ENCODE measurements at places on chromosomes 12 and 14.

- no peak for DNase-seq
Observed at GRCh38 chr12:113891739-113892520, 74.2 kb downstream of the RBM19 start.

DNA sequence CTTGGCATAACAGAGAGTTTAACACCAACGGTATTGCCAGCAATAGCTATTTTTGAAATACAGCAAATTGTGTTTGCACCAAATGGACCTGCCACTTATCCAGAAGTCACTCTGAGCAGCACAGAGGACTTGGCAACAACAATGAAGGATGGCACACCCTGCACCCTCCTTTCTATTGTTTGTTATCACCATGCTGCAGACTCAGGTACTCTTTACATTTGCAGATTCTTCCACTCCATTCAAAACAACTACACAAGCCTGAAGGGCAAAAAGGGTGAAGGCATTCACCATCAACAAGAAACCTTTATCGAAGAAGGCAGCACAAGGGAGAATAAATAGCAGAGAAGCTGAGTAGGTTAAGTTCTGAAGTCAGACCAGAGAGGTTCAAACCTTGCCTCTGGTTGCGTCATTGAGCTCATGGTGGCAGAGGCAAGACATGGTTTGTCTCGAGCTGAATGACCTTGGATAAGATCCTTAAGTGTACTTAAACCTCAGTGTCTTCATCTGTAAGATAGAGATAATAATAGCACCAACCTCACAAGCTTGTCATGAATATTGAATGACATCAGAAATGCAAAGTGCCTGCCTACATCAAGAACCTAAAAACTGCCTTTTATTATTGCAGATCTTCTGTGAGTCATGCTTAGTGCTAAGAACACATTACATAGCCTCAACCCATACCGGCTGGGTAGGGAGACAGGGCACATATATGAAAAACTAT lies 1.4 kb upstream of the ACSM4 start:
- DNase-seq = no peak

- DNase-seq = no peak
Observed at GRCh38 chr12:99287136-99287535, 360.4 kb upstream of the GARIN6 start.

GRCh38 chr12:32836710-32837109 lies 59.9 kb downstream of the PKP2 start:
- no peak for DNase-seq

DNA sequence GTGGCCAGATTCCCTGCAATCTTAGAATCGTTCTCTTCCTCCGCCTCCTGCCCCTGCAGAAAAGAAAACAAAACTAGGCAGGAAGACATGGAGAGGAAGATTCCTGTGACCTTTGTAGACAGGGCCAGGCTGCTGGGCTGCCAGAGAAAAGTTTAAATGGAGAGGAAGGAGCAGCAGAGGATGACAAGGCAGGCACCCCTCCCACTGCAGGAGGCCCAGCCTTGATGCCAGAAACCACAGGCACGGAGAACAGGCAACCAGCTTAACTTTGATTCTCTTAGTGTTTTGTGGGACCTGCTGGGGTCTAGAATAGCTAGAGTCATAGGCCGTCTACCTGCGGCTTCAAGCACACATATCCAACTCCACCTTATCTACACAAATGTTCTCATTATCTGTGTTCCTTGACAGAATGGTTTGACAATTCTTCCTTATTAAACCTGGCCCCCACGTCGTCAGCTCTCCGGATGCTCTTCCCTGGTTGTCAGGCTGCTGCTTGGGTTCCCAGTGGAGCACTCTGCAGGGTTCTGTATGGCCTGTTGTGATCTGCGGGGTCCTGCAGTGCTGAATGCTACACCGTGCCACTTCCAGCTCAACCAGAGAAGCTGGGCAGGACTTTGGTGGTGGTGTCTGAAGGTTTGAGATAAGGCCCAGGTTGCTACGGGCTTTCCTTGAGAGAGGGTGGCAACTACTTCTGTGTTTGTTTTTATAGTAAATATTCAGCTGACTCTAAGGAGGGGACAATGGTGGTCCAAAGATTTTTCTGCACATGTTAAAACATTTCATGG lies 609.5 kb downstream of the AACS start:
- no peak for DNase-seq

DNA sequence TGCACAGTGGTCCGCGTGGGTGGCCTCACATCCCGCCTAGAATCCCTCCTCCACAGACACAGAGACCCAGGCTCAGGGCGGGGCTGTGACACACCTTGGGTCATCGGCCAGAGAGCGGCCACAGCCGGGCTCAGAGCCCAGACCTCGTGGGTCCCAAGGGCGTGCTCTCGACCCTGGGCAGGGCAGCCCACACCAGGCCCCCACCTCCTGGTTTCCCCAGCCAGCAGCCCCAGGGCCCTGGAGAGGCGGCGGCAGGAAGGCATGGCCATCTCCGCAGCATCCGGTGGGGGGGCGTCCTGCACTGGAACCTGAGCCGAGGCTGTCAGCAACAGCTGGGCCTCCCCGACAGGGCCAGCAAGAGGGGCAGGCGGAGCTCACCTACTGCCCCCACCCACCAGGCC lies 15.2 kb downstream of the JAG2 start:
- DNase-seq = no peak

DNA sequence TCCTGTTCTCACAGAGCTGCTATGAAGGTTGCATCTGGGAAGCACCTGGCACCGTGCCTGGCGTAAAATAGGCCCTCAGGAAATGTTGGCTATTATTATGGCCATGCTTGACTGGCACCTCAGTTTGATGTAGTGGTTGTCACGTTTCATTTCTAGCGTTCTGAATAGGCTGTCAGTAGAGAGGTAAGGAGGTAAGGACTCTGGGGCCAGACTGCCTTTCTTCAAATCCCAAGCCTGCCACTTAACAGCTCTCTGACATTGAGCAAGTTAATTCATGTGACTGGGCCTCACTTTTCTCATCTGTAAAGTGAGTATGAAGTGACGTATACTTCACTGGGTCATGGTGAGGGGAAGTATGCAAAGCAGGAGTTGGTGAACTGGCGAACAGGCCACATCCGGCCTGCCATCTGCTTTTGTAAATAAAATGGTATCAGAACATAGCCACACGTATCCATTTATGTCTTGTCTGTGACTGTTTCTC lies 196.2 kb downstream of the CACNA1C start:
- DNase-seq = no peak

GRCh38 chr14:34111953-34112352 lies 161.1 kb upstream of the EGLN3 start:
- no peak for DNase-seq

DNA sequence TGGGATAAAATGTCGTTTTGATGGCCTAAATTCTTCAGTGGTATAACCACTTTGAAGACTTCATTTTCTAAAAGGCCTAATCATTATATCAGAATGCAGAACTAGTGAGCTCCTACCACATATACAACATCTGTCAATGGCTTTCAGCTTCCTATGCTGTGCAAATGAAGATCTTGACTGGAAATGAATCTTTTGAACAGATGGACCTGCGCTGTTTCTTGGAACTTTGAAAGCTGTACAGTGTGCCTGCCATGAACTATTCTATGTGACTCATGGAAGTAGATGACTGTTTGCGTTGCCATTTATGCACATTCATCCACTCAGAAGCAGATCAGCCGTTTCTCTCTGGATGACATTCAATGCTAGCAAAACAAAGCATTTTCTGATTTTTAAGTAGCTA lies 542.2 kb upstream of the USP15 start:
- no peak for DNase-seq

DNA sequence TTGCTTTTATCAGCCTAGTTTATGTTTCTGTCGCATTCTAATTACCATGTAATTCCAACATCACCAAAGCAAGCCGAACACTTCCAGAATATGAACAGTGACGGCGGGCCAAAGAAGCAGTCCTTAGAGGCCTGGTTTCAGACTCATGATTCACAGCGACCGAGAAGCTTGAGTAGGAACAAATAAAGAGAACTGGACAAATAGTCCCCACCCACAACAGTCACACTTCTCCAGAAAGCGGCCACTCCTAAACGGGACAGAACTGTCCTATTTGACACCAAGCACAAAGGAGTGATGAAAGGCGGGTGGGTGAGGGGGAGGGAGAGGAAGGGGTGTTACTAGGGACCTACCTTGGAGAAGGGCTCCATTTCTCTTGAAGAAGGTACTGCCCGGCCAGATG lies 136.4 kb downstream of the FOXN3 start:
- no peak for DNase-seq

DNA sequence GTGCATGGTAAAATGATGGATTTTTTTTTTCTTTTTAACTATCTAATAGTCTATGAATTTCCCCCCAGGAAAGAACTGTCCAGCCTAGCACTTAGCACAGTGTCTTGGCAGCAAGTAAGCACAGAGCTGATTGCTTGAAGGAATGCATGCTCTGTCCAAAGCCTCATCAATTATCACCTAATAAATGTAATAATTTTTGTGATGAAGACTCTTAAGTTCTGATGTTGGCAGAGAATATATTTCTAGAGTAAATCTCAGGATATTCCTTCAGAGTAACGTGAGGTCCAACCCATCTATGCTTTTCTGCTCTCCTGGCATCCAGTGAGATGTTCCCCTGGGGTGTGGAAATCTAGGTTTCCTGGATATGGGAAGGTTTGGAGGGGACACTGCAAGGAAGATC lies 152.4 kb downstream of the TMX1 start:
- DNase-seq = no peak

DNA sequence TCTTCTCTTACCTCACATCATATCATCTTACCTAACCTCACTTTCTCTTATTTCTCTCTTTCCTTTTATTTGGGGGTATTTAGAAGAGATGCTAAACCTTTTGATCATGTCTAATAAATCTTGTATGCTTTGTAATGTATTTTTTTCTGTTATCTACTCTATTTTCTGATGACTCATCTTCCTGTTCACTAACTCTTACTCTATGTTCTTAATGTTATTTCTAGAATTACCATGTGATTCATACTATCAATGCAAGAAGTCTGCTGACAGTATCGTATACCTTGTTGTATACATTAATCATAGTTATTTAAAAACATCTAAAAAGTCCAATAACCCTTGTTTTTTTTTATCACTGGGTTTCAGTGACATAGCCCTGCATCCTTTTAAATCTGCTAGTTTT lies 62.3 kb downstream of the MGAT4C start:
- peak; percentile 7 for DNase-seq

- no peak for DNase-seq
Observed at GRCh38 chr12:67649570-67650387, 1.2 kb downstream of the DYRK2 start.

DNA sequence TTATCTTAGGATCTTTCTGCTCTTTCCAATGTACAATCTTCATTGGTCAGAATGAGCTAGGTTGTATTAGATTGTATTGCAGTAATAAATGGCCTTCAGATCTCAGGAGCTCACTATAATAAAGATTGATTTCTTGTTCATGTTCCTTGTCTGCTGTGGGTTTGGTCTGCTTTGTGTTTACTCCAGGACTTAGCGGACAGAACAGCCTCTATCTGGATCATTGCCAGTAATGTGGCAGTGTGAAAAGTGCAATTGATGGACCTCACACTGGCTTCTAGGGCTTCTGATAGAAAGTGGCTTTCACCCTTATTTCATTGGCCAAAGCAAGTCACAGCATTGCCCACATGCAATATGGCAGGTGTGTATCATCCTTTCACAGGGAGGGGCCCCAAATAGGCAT lies 81.2 kb downstream of the BTG1 start:
- no peak for DNase-seq

GRCh38 chr12:59389968-59390576 lies 205.8 kb upstream of the SLC16A7 start:
- DNase-seq = no peak

- peak; percentile 54 for DNase-seq
Observed at GRCh38 chr12:99984271-99985128, at the start of gene ANKS1B. ANKS1B (minus strand) TSS chr12:99984936; CDS start chr12:99984237, 699 bp downstream.

DNA sequence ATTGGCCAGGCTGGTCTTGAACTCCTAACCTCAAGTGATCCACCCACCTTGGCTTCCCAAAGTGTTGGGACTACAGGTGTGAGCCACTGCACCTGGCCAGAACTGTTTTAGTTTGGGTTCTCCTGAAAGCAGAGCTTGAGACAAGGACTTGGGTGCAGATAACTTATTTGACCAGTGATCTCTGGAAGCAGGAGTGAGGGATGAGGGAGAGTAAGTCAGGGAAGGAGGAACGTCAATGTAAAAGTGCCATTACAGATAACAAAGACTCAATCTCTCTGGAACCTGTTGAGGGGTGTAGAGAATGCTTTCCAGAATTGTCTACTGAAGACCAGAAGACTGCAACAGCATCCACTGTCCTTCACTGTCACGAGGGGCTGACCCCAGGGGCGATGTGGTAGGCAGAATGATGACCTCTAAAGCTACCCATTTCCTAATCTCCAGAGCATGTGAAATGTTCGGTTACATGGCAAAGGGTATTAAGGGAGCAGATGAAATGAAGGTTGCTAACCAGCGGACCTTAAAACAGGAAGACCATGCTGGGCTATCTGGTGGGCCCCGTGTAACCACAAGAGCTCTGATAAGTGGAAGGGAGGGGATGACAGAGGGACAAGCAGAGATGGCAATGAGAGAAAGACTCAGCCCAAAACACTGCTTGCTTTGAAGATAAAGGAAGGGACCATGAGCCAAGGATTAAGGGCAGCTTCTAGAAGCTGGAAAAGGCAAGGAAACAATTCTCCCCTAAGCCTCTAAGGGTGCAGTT lies 207.8 kb downstream of the RBM19 start:
- DNase-seq = no peak

- no peak for DNase-seq
Observed at GRCh38 chr14:32820181-32820580, 118.5 kb upstream of the NPAS3 start.

- DNase-seq = peak; percentile 41
Observed at GRCh38 chr14:42192738-42193653, 586.3 kb downstream of the LRFN5 start.

DNA sequence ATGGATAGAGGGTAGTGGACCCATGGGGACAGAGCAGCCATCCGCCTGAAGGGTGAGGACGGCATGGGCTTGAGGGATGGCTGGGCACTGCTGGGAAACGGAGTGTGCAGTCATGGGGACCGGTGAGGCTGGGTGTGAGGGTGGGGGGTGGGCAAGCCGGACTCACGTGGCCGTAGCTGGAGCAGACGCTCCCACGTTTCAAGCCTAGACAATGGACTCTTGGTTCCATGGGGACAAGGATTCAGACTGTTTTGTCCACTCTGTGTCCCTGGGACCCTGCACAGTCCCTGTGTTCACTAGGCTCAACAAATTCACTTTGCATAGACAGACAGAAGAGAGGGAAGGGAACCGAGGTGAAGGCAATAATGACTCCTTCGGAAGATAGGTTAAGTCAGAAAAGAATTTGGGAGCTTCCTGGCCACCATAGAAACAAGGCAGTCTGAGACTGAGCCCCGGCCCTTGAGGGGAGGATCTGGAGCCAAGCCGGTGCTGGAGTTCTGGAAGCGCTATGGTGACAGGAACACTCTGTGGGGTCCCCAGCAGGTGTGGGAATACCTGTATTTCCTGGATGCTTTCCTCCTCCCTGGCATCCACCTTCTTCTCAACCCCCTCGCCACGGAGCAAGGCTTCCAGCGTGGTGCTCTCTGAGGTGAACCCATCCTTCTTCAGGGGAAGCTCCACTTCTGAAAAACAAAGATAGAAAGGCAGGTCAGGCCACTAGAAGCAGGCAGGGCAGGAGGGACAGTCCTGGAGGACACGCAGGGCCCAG lies 162.5 kb downstream of the DPF3 start:
- DNase-seq = no peak
